Tongue (tissue), 3 donors: ENCODE measurements at places on chromosomes 16 and 17. TPM values are rescaled to one million over a fixed set of nuclear protein-coding genes. Genes with fewer than 3 reads are reported as not detected.

Gene KRT28
- total RNA-seq = not detected

Gene MYOCD
- 6.9 TPM for total RNA-seq

Gene ALOX15
- total RNA-seq = 0.31 TPM

Gene PRSS33
- total RNA-seq = 2.9 TPM

Gene RPGRIP1L
- 11.4 TPM for total RNA-seq

Gene FAM171A2
- total RNA-seq = 9.9 TPM

Gene GUCY2D
- total RNA-seq = not detected

Gene PRSS36
- not detected for total RNA-seq

- no peak for DNase-seq
Measured at GRCh38 chr17:40541060-40541872, 24.0 kb downstream of the CCR7 start.

GRCh38 chr16:66961914-66962313 lies 848 bp downstream of the CES3 start:
- no peak for DNase-seq

- DNase-seq = peak; percentile 90
Measured at GRCh38 chr17:80575057-80575875, 30.6 kb downstream of the RPTOR start.

GRCh38 chr16:81774348-81774747 lies 4.7 kb upstream of the PLCG2 start:
- no peak for DNase-seq

DNA sequence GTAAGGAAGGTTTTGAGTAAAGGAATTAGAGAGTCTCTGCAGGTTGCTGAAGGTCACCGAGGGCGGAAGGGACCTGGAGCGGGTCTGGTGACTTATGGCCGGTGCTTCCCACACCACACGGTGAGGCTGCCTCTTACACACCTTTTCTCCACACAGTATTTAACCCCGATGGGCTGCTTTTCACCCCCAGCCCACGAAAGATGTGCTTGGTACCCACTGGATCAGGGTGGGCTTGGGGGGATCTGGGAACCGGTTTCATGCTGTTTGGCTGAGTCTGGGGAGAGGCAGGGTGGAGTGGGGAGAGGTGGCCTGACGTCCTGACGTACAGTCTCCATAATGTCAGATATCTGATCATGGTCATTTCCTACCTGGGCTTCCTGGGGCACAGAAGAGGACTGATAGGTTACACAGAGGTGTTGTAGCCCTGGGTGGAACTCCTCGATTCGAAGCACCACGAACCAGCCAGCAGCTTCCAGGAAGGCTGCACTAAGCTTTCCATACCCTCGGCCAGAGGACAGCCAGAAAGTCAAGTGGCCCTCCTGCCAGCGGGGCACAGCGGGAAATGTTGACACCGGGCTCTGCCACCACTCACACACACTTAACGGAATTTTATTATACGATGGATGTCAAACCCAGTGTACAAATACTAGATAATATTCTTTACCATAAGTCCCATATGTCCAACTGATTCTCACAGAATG lies 34.0 kb downstream of the OR1D5 start:
- no peak for DNase-seq

- DNase-seq = no peak
Measured at GRCh38 chr17:75316253-75316652, 27.0 kb upstream of the SLC25A19 start.

- peak; percentile 34 for DNase-seq
Measured at GRCh38 chr16:4313563-4314531, 2.0 kb upstream of the GLIS2 start.

- no peak for DNase-seq
Measured at GRCh38 chr16:70665806-70666735, 19.7 kb downstream of the IL34 start.

- peak; percentile 20 for DNase-seq
Measured at GRCh38 chr17:71966055-71966454, 154.8 kb upstream of the SOX9 start.

DNA sequence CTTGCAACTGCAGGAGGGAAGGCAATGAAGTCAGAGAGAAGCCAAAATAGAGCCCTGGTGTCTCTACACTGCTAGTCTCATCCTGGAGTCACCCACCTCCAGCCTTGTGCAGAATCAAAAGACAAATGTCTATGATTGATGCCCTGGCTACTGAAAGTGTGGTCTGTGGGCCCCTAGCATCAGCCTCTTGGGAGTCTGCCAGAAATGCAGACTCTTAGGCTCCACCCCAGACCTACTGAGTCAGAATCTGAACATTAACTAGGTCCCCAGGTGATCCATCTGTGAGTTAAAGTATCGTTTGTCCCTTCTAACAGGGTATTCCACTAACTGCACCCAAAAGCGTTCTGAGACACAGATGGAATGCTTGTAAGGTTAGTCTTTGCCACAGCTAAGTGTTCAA lies 21.2 kb downstream of the EARS2 start:
- DNase-seq = no peak

DNA sequence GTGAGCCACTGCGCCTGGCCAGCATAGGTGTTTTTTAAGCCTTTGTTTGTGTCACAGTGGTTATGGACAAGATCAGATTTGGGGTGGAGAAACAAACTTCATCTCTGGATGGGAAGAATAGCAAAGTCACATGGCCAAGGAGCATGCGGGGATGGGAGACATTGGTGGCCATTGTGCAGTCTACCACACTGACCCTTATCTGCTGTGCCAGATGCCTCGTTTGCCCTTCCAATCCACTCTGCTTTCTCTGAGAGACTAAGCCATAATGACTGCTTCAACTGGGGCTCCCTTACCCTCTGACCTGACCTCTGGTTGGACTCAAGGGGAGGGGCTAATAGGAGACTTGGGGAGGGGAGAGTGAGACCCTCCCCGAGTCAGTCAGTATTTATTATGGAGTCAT lies 166.8 kb downstream of the PRKCB start:
- DNase-seq = no peak

DNA sequence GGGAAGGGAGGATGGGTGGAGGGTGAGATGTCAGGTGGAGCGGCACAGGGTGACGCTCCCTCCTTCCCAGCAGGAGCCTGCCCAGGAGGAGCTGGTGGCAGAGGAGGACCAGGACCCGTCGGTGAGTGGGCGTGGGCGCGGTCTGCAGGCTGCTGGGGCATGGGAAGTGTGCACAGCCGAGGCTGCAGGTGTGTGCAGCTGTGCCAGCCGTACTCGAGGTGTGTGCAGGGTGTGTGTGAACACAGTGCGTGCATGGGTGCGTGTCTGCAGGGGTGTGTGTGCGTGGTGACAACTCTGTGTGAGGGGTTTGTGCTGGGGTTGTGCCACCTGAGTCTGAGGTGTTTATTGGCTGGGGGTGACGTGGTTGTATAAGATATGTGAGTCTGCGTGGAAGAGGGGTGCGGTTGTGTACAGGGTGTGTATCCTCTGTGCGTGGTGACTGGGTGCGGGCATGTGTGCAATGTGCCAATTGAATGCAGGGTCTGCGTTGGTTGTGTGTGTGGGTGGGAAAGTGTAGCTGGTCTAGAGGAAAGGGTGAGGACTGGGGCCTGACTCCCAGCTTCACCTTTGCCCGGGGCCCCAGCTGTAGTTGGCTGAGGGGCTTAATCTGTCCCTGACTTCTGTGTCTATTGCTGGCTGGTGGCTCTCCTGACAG lies 670 bp downstream of the TNFSF12 start:
- DNase-seq = no peak

- DNase-seq = no peak
Measured at GRCh38 chr17:40342504-40343218, 21.9 kb downstream of the GJD3 start.

- no peak for DNase-seq
Measured at GRCh38 chr17:73485130-73485529, 159.1 kb downstream of the SDK2 start.

- DNase-seq = no peak
Measured at GRCh38 chr16:55338646-55339045, 14.6 kb downstream of the IRX6 start.
